ENCODE measurements at places on chromosomes 4 and X.

- DNase-seq: no peak
Observed at GRCh38 chrX:17707731-17708130, 29.6 kb upstream of the SCML1 start.

DNA sequence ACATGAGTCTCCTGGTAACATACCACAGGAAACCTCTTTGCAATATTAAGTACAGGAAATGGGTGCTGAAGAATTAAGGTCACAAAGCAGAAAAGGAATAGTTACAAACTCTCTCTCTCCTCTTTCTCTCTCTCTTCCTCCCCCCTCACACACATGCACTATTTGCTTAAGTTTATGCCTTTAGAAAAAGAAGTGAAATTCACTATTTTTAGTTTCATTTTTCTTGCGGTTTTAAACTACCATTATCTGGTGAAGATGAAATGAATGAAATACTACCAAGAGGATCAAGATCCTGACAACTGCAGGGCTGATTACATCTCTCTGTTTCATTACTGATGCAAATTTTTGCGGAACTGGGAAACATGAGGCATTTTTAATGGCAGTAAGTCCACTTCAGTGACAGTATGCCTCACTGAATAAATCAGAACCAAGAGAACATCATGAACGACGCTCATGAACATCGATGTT is 64.3 kb upstream of the FTHL17 start:
- DNase-seq: no peak

GRCh38 chr4:128153800-128154199 is 92.7 kb downstream of the LARP1B start:
- no peak for DNase-seq

DNA sequence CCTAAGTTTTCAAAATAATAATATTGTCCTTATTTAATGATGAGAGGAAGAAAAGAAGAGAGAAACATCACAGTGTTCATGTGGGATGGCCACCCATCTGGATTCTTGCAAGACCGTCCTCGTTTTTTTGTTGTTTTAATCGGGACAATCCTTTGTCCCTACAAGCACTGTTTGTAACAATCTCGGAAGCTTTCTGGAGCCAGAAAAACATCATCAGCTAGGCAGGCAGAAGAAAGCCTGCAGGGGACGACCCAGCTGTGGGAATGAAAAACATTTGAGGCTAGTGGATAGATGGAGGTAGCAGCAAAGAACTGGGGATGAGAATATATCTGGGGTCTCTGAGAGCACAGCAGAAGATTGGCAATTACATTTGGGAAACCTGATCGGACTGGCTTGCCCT is 105.6 kb downstream of the DKK2 start:
- no peak for DNase-seq

DNA sequence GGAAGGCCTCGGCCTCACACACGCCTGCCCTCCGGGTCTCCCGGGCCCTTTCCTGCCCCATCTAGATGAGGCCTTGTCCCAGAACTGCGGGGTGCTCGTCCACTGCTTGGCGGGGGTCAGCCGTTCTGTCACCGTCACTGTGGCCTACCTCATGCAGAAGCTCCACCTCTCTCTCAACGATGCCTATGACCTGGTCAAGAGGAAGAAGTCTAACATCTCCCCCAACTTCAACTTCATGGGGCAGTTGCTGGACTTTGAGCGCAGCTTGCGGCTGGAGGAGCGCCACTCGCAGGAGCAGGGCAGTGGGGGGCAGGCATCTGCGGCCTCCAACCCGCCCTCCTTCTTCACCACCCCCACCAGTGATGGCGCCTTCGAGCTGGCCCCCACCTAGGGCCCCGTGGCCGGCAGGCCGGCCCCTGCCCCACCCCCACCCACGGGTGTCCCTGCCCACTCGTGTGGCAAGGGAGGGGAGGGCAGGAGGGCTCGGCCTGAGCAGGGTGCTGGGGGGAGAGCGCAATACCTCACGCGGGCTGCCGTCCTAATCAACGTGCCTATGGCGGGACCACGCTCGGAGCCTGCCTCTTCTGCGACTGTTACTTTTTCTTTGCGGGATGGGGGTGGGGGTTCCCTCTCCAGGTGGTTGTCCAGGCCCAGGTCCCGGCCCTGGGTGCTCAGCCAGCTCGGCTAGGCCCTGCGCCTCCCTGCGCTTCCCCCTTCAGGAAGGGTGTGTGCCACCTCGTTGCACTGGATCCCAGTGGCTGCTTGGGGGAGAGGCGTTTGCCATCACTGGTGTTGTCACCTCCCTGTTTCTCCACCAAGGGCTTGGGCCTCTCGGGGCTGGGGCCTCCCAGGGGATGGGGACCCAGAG is 3.1 kb downstream of the DUSP9 start:
- DNase-seq: no peak

DNA sequence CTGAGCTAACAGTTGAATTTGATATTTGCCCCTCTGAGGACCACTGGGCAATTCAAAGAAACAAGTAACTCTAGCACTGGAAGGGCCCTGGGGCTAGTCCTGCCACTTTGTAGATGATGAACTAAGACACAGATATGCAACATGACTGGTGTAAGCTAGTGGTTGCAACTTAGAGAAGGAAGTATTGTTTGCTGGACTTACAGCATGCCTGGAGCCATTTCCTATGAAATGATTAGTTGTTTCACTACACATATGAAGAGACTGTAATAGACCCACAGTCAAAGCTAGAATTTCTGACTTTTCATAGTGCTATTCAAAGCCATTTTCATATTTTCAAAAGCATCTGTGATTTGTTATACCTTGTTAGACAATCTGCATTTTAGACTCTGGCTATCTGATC is 96.2 kb downstream of the TSPAN7 start:
- DNase-seq: no peak

DNA sequence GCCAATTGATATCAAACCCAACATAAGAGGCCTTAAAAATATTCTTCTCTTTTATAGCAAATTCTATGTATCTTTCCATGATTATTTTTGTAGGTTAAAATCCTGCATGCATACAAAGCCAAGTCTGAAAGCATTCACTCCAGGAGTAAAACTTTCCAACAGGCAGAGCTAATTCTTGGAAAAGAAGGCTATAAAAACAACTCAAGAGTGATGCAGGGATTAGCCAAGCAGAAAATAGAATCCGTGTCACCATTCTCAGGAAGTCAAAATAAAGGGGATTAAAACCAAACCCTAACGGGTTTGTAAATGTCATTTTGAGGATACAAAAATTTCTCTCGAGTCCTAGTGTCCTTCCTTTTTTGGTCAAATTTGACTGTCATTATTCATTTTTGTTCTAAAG is 412.4 kb downstream of the DMD start:
- no peak for DNase-seq

DNA sequence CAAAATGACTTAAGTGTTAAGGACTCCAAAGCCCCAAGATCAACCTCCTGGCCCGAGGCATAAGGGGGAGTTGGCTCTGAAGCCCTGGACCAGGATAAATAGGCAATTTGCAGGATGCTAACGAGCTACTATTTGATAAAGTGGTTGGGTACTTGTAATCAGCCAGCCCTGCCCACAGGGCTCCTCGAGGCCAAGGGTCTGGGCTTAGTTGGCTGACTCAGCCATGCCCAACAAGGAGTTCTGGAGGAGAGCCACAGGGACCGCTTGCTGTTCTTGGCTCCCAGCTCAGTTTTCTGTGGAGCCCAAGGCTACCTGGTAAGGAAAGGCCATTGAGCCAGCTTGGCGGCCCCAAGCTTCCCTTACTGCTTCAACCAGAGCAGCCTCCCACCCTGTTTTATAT is 7.8 kb downstream of the HMGB3 start:
- no peak for DNase-seq

- no peak for DNase-seq
Observed at GRCh38 chr4:12173496-12173895, 744.8 kb upstream of the HS3ST1 start.
